T-helper 17 cell (primary cell): ENCODE measurements at places on chromosomes 1 and 21. TPM values are rescaled to one million over a fixed set of nuclear protein-coding genes. Genes with fewer than 3 reads are reported as not detected.

The CD164L2 gene
- not detected for total RNA-seq

The DNAJC8 gene
- 58.4 TPM for total RNA-seq

The TRIM45 gene
- 1.4 TPM for total RNA-seq

The NID1 gene
- total RNA-seq, result 2.6 TPM

The NTMT2 gene
- total RNA-seq, result not detected

The JAK1 gene
- total RNA-seq, result 246 TPM

The GRHL3 gene
- total RNA-seq, result not detected

The GPR3 gene
- total RNA-seq, result 0.30 TPM

The IQCC gene
- total RNA-seq, result 3.2 TPM

The VAV3 gene
- 10.6 TPM for total RNA-seq

The OR2T29 gene
- not detected for total RNA-seq

The PADI4 gene
- total RNA-seq, result 1.5 TPM

The AMY2A gene
- not detected for total RNA-seq

The LHX8 gene
- not detected for total RNA-seq

The PRELP gene
- total RNA-seq, result not detected

The KIAA0040 gene
- 31.5 TPM for total RNA-seq

The RHCE gene
- not detected for total RNA-seq

The CELSR2 gene
- 3.2 TPM for total RNA-seq

The PGLYRP3 gene
- total RNA-seq, result not detected
